ENCODE measurements at places on chromosomes 5 and 9.

DNA sequence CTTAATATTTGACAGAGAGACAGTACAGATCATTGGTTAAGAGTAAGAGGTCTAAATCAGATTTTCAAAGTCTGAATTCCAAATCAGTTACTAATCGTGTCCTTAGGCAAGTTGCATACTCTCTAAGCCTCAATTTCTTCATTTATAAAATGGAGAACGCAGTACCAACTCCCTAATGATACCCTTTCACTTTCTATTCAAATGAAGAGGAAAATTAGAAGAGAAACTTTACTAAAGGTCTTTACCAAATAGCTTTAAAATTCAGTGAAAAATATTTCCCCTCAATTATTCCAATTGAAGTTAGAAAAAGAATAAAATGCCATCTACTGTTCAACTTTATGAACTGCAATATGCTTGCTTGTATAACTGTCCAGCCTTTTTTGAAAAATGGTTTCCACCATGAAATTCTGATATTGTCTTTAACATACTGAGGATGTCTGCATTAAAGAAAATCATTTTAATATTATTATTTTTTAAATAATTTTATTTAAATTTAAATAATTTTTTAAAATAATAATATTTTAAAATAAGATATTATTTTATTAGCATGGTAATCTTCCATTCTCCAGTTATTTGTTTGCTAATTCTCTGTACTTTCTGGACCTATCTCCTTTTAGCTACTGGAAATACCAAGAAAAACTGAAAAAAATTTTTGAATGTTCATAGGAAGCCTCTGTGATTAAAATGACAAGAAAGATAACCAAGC lies 36.0 kb downstream of the POC5 start:
- no peaks in the 10 kb centered on the region for H3K27me3 ChIP-seq
- peaks cover 23% of the 10 kb centered on the region for H3K36me3 ChIP-seq
- no peaks in the 10 kb centered on the region for H3K4me1 ChIP-seq

DNA sequence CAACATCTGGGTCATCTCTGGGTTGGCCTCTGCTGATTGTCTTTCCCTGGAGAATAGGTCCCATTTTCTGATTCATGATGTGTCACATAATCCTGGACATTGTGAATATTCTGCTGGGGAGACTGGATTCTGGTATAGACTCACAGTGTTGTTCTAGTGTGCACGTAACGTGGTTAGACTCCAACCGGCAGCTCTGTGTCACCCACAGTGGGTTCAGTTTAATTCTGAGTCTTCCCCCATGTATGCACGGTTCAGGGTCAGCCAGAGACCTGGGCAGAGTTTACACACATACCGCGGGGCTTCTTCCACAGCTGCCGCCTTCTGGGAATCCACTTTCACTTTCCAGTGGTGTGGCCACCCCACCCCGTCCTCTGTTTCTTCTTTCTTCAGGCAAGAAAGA lies 38.0 kb upstream of the LRRC14B start:
- H3K36me3 ChIP-seq: peaks cover 75% of the 10 kb centered on the region
- H3K27me3 ChIP-seq: peaks cover 7% of the 10 kb centered on the region
- H3K4me3 ChIP-seq: no peak overlapping the region

DNA sequence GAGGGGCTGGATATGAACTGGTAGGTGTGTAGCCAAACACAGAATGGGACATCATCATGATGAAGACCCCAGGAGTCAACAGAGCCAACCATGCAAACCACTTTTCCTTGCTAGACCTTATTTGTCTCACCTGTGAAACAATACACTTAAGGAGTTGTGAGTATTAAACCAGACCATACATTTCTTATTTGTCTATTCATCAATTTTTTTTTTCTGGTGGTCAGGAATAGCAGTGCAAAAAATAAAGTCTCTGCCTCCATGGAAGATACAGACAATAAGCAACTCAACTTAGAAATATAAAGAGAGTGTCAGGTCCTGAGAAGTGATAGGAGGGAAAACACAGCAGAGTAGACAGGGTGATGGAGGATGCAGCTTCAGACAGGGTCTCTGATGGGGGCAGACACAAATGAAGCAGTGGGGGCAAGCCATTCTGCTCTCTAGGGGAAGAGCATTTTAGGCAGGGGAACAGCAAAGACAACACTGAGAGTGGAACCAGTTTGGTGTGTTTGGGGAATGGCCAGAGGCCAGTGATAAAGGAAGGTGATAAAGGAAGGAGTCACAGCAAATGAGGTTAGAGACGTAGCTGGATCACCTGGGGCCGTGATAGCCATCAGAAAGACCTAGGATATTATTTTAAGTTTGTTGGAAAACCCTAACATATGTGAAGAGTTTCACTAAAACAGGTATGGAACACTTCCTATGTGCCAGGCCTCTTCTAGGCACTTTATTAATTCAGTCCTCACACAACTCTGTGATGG lies 256.2 kb downstream of the MAN2A1 start:
- peaks cover 22% of the 10 kb centered on the region for H3K4me1 ChIP-seq
- H3K27me3 ChIP-seq: no peaks in the 10 kb centered on the region
- no peak overlapping the region for H3K27ac ChIP-seq

DNA sequence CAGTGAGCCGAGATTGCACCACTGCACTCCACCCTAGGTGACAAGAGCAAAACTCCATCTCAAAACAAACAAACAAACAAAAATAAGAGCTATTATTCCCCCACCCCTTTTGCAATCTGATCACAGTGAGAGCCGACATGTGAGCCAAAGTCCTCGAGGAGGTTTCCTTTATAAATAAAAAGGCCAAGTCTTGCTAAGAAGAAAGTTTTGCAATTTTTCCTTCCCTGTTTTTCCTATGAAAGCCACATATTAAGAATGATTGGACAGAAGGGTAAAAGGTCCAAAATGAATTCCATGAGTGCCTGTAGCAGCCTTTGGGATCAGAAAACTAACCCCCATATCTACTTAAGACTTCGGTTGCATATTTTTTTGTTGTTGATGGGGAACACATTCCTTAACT lies 179.7 kb downstream of the TSSK1B start:
- H3K4me1 ChIP-seq: peaks cover 37% of the 10 kb centered on the region
- no peak overlapping the region for H3K4me3 ChIP-seq
- H3K27me3 ChIP-seq: peaks cover 5% of the 10 kb centered on the region
- H3K36me3 ChIP-seq: peaks cover 43% of the 10 kb centered on the region

GRCh38 chr5:114726131-114726530 lies 364.3 kb downstream of the KCNN2 start:
- no peak overlapping the region for H3K4me3 ChIP-seq
- peaks cover 24% of the 10 kb centered on the region for H3K4me1 ChIP-seq
- no peak for DNase-seq
- H3K36me3 ChIP-seq: no peaks in the 10 kb centered on the region
- H3K27ac ChIP-seq: peak overlapping the region; percentile 8

GRCh38 chr5:88861231-88861630 lies 21.8 kb downstream of the MEF2C start:
- H3K4me3 ChIP-seq: no peak overlapping the region
- H3K27me3 ChIP-seq: peaks cover 3% of the 10 kb centered on the region
- no peak for DNase-seq
- H3K27ac ChIP-seq: no peak overlapping the region
- no peaks in the 10 kb centered on the region for H3K4me1 ChIP-seq

- peaks cover 28% of the 10 kb centered on the region for H3K4me1 ChIP-seq
- H3K27ac ChIP-seq: no peak overlapping the region
These were observed 128.2 kb upstream of the MYO10 start for GRCh38 chr5:17064241-17064640.

DNA sequence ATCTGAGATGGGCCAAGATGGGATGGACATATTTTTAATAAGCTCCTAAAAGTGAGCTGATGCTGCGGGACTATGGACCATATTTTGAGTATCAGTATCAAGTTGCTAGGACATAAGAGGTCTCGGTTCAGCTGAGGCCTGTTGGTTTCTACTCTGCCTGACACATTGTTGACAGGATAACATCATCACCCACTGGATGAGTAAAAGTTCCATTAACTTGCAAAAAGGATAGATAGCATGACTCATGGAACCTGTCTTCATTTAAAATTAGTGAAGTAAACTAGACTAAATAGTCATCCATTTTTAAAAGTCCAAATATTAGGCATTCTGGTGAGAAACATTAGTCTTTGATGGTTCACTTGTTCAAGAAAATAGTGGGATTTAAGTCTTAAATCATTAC lies 33.3 kb downstream of the PARP8 start:
- peaks cover 18% of the 10 kb centered on the region for H3K4me1 ChIP-seq
- H3K36me3 ChIP-seq: peaks cover 9% of the 10 kb centered on the region
- no peak overlapping the region for H3K4me3 ChIP-seq
- no peaks in the 10 kb centered on the region for H3K27me3 ChIP-seq
- DNase-seq: no peak
- no peak overlapping the region for H3K27ac ChIP-seq

DNA sequence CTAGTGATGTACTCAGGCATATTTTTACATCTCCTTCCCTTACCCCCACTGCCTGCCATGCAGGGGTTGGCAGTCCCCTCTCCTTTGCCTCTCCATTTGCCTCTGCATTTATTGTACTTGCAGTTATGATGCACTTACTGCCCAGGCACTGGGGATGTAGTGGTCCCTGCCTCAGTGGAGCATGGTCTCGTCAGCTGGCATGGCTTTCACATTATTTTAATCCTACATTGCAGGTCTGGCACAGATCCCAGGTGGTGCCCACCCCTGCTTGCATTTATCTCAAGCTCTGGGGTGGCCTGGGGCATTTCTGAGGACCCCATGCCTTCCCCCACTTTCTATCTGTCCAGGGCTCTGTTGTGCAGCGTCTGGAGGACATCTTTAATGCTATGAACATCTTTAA lies 23.2 kb upstream of the PITX1 start:
- H3K4me3 ChIP-seq: no peak overlapping the region
- peaks cover 51% of the 10 kb centered on the region for H3K27me3 ChIP-seq
- H3K27ac ChIP-seq: no peak overlapping the region
- H3K4me1 ChIP-seq: peaks cover 18% of the 10 kb centered on the region
- no peaks in the 10 kb centered on the region for H3K36me3 ChIP-seq
- no peak for DNase-seq

- H3K4me3 ChIP-seq: no peak overlapping the region
- H3K36me3 ChIP-seq: no peaks in the 10 kb centered on the region
- no peak overlapping the region for H3K27ac ChIP-seq
- H3K27me3 ChIP-seq: peaks cover 12% of the 10 kb centered on the region
These were observed 31.2 kb downstream of the PTPN3 start for GRCh38 chr9:109466623-109467590.
